ENCODE measurements at places on chromosomes 6 and 20.

DNA sequence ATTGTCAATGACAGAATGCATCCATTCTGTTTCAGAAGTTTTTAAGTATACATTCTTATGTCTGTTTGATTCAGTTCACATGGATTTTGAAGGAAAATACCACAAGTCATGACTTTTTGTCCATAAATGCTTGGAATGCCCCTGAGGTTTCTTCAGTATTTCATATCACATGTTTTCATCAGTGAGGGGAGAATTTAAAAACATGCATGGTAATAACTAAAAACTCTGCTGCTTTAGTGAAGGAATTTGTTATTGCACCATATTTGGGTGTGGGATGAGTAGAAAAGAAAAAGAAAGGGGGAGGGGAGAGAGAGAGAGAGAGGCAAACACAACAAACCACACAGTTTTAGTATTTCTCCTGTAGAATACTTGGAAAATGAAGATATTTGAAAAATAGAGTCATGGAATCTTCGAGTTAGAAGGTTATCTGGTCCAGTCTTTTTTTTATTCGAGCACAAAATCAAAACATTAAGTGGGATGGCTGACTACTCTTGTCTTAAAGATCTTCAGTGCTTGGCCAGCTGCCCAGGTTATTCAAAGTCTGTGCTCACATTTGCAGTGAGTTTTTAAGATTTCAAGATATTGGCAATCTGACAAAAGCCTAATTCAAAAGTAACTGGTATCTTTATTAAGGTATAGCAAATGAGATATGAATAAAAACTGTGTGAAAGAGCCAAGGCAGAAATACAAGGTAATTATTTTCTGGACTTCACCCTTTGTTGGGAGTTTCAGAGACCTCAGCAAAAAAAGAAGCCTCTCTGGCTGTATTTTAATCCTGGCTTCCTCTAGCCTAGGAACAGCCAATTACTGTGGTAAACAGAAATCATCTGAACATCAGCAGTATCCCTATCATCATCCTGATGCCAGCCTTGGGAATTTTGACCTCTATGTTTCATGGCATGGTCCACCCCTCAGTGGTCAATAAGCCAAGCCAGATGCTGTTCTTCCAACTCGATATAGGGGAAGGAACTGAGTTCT is 687.9 kb upstream of the CITED2 start:
- DNase-seq: no peak

- DNase-seq: no peak
Measured at GRCh38 chr20:6044115-6044514, 9.7 kb downstream of the LRRN4 start.

GRCh38 chr20:1622450-1622849 is 2.6 kb upstream of the SIRPB1 start:
- no peak for DNase-seq

DNA sequence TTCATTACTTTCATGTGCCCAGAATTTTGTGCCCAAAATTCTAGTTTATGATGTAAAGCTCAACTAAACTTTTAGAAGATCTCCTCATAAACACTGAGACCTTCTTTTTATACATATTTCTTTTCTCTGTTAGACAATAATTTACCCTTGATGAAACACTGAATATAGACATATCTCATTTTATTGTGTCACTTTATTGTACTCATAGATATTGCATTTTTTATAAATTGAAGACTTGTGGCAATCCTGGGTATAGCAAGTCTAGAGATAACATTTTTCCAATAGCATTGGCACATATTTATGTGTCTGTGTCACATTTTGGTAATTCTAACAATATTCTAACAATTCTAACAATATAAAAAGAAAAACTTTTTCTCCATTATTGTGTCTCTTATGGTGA is 74.9 kb upstream of the POU3F2 start:
- no peak for DNase-seq

GRCh38 chr20:33679758-33680485 is 5.7 kb upstream of the NECAB3 start:
- DNase-seq: no peak

DNA sequence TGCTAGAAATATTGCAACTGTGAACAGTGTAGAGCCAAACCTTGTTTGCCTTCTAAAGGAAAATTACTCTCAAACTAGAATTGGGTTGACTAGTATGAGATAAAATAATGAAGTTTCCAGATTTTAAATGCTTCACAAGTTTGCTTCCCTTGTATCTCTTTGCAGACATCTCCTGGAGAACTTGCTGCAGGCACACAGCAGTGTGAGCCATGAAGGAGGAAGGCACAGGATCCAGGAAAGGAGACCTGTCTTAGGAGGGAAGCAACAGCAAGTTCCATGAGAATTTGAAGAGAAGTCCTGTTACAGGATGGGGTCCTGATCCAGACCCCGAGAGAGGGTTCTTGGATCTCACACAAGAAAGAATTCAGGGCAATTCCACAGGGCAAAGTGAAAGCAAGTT is 115.9 kb downstream of the BMP7 start:
- DNase-seq: no peak

GRCh38 chr20:56373942-56374341 is 15.2 kb downstream of the FAM210B start:
- no peak for DNase-seq

DNA sequence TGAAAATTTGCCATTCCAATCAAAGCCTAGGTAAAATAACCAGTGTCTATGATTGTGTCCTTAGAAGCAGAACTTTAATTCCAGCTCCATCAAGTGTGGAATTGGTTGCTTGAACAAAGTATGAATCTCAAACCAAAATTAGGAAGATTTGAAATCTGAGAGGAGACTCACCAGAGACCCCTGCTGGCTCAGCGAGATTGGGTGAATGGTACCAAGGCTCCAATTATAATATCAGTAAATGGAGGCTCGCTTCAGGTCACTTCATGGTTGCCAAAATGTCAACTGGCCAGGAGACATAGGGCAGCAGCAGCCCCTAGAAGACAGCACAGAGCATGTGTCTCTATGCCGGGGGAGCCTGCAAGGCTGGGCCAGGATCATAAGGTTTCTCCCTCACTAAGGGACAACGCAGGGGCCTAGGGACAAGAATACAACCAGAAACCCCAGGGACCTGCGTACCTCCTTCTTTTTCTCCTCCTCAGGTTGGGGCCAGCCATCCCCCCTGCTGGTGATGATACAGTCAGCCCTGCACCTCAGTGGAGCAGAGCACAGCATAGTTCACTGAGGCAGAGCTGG is 14.0 kb downstream of the RBL1 start:
- DNase-seq: no peak

GRCh38 chr6:42618105-42618504 is 54.3 kb downstream of the UBR2 start:
- no peak for DNase-seq

GRCh38 chr6:142845143-142845571 is 99.8 kb downstream of the HIVEP2 start:
- no peak for DNase-seq

DNA sequence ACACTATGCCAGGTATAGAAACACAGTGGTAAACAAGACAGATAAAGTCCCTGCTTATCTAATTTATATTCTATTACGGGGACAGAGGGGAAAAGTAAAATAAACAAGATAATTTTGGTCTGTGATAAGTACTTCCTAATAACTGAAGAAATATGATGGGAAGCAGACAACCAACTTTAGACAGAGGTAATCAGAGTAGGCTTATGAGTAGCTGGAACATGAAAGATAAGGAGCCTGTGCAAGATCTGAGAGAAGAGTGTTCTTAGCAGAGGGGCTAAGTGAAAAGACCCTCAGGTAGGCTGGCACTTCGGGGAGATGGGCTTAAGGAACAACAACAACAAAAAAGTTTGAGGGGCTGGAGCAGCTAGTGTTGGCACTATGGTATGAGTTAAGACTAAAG is 4.1 kb downstream of the RNF8 start:
- DNase-seq: no peak

DNA sequence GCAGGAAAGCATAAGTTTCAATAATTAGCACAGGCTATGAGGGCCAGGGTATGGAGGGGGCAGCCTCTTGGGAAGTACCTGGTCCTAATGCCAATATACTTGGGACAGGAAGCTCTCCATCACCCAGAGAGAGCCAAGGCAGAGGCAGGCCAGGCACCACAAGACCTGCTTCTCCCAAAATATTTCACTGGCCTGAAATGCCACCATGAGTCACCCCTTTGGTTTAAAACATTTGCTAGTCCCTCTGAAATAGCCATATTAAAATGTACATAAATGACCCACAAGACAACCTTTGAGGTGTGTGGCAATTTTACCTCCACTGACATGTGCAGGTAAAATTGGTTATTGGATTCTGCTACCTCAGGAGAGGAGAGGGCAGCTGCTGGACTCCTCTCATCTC is 23.4 kb upstream of the SCUBE3 start:
- no peak for DNase-seq

GRCh38 chr6:37696841-37697662 is 631 bp downstream of the MDGA1 start:
- no peak for DNase-seq

Data from NCI-H1694 (cell line).